Femur (tissue), 1 donor: ENCODE measurements at places on chromosomes 5 and 9.

- no peak for DNase-seq
Measured at GRCh38 chr5:1959231-1959630, 76.5 kb upstream of the IRX4 start.

- peak; percentile 42 for DNase-seq
Measured at GRCh38 chr5:66807743-66808142, 211.6 kb downstream of the MAST4 start.

GRCh38 chr9:127098916-127099553 lies 23.4 kb downstream of the ANGPTL2 start:
- no peak for DNase-seq

DNA sequence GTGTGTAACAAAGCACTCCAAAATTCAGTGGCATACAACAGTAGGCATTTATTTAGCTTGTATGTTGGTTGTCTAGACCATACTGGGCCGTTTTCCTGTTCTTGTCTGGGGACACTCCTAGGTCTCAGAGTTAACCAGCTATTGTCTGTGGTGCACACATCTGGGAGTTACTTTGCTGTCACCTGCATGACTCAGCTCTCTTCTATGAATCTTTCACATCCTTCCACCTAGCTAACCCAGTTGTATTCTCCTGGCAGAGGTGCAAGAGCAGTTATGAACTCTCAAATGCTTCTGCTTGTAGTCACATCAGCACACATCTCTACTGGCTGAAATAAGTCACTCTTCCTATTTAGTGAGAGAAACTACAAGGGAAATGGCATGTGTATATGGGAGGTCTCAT lies 138.1 kb downstream of the BAAT start:
- DNase-seq, result no peak

GRCh38 chr5:14713476-14714390 lies 49.2 kb downstream of the OTULIN start:
- DNase-seq, result no peak

- DNase-seq, result no peak
Measured at GRCh38 chr5:1720396-1721110, 79.1 kb downstream of the MRPL36 start.
